ENCODE measurements at places on chromosomes 5 and 9.

- DNase-seq = no peak
These were observed 21.8 kb upstream of the MSH3 start for GRCh38 chr5:80632700-80633099.

- no peak for DNase-seq
These were observed 200.6 kb upstream of the IRX1 start for GRCh38 chr5:3394891-3395599.

GRCh38 chr9:115213818-115214334 lies 95.9 kb upstream of the TNC start:
- DNase-seq = no peak

- no peak for DNase-seq
These were observed 49.6 kb downstream of the FAT2 start for GRCh38 chr5:151541571-151541970.

DNA sequence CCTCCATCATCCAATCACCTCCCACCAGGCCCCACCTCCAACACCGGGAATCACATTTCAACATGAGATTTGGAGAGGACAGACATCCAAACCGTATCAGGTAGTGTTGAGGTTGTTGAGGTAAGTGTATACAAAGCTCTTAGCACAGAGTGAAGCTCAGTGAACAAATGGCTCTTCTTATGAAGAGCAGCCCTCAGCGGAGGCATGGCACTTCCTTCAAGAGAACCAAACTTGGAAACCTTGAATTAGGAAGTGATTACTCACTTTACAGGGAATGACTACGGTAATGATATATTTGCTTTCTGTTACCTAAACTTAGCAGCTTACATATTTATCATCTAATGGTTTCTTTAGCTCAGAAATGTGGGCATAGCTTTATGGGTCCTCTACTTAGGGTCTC lies 92.8 kb downstream of the IQGAP2 start:
- DNase-seq = no peak

DNA sequence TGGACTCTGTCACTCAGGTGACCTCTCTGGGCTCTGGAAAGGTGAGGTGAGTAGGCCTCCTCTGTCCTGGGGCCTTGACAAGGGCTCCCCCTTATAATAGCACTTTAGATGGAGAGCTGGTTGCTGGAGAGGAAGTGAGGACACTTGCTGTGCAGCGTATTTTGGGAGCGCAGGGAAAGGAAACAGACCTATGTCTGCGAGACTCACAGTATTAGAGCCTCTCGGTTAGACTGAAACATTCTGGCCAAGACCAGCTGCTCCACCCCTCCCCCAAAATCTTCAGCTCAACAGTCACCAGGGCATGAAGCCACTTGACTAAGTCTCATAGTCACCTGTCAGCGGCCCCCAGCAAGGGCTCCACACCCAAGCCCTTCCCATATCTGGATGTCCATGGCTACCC lies 213.6 kb downstream of the AGTPBP1 start:
- no peak for DNase-seq

- no peak for DNase-seq
These were observed 35.7 kb downstream of the OXCT1 start for GRCh38 chr5:41834506-41834905.

- DNase-seq = no peak
These were observed 59.3 kb downstream of the DIAPH1 start for GRCh38 chr5:141559461-141559860.

DNA sequence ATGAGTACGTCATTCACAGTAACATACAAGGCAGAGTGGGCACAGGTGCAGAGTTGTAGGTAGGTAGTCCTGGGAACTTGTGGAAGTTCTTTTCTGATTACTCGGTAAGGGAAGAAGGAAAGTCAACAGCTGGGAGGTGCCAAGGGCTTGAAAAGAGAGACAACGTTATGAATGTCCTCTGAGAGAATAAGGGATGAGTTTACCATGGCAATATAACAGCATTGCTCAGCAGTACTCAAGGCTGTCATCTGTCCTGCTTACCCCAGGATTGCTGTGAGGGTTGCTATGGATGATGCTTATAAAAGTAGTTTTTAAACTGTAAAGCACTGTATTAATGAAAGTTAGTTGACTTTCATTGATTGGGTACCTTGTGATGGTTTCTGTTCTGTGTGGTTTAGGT lies 369.1 kb upstream of the SGCD start:
- no peak for DNase-seq

GRCh38 chr9:137534256-137535119 lies 15.7 kb downstream of the PNPLA7 start:
- no peak for DNase-seq

- DNase-seq = no peak
These were observed 80.1 kb upstream of the TNFAIP8 start for GRCh38 chr5:119275601-119276173.

- no peak for DNase-seq
These were observed 189.8 kb downstream of the ARHGAP26 start for GRCh38 chr5:142959683-142960657.

- DNase-seq = peak; percentile 59
These were observed 70.2 kb downstream of the SEMA4D start for GRCh38 chr9:89427621-89428221.

DNA sequence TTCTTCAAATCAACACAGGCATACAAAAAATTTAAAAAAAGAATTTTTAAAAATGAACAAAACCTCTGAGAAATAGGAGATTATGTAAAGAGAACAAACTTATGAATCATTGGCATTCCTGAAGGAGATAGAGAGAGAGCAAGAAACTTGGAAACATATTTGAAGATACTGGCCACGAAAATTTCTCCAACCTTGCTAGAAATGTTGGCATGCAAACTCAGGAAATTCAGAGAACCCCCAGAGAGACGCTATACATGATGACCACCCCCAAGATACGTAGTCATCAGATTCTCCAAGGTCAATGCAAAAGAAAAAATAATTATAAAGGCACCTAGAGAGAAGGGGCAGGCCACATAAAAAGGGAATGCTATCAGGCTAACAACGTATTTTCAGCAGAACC lies 472.5 kb downstream of the MTRR start:
- DNase-seq = no peak

GRCh38 chr5:135482381-135482933 lies 30.3 kb upstream of the TIFAB start:
- no peak for DNase-seq

DNA sequence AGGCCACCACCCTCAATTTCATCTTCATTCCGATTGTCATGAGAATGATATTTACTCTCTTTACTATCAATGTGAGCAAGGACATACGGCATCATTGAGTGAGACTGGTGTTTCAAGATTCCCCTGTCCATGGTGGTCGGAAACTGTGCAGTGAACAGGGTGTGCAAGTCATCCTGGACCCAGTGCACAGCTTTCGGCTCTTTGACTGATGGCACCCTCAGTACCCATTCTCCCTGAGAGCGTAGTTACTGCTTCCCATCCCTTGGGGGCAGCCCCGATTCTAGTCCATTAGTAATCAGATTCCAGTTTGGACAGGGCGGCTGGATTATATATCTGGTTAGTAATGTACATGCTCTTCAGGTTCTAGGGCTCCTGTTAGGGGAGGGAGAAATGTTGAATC lies 61.7 kb upstream of the SUB1 start:
- DNase-seq = no peak

DNA sequence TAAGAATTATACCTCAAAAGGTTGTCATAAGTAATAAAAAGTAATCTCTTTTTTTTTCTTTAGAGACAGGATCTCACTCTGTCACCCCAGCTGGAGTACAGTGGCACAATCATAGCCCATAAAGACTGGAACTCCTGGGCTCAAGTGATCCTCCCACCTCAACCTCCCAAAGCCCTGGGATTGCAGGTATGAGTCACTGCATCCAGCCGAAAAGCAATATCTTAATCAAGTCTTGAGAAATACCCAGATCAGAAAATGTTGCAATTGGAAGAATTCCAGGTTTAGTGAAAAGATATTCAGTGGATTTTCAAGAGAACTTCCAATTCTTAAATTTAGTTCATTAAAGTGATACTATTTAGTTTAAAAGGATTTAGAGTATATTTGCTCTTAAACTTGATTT lies 40.9 kb upstream of the IDNK start:
- no peak for DNase-seq

- no peak for DNase-seq
These were observed 1.2 kb downstream of the HOMER1 start for GRCh38 chr5:79512471-79513307.

- no peak for DNase-seq
These were observed 315.9 kb upstream of the RPS23 start for GRCh38 chr5:82594097-82594496.

GRCh38 chr9:92746567-92747458 lies 17.8 kb downstream of the BICD2 start:
- no peak for DNase-seq

DNA sequence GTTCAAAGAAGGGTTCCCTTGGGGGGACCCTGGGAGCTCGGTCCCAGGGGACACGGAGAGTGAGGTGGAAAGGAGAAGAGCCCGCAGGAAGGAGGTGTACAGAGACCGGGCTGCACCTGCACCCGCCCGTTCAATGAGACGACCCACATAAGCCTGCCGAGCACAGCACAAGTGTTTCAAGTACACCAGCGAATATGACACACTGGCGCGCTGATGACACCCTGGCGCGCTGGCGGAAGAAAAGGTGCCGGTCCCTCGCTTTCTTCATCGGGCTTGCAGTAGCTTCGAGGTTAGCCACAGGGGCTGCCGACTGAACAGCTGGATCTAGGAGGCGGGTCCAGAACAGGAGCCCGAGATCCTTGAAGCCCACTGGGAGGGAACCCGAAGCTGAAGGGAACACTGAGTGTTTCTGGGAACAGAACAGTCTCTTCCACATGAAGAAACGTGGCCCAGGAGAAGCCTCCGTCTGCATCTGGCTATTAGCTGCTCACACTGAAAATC lies 1.4 kb downstream of the TBC1D9B start:
- no peak for DNase-seq

DNA sequence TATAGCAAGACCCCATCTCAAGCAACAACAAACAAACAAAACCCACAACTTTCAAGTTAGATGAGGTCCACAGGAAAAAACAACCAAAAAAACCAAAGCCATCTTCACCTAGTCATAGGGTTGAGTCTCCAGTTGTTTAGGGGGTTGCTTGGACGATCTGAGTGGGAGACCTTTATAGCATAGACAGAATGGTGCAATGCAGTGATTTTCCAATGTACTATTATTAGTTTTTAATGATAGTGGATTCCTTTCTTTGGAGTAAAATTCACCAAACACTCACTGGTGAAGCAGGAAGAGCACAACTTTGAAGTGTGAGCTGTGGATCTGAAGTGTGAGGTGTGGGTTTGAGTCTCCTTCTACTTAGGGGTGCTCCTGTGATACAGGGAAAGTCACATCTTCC lies 67.0 kb upstream of the KLF9 start:
- no peak for DNase-seq

- DNase-seq = no peak
These were observed 142.8 kb upstream of the SV2C start for GRCh38 chr5:75940418-75940817.

- DNase-seq = no peak
These were observed 22.4 kb downstream of the PHF2 start for GRCh38 chr9:93598647-93599241.

- no peak for DNase-seq
These were observed 150.3 kb downstream of the PIK3R1 start for GRCh38 chr5:68365889-68366288.

- DNase-seq = no peak
These were observed at the start of gene WWC1 for GRCh38 chr5:168291342-168291963. TSS of gene WWC1 (plus strand) at chr5:168291645. CDS start at chr5:168292153, 508 bp downstream.

GRCh38 chr9:79817438-79818004 lies 245.8 kb downstream of the TLE4 start:
- DNase-seq = no peak

- DNase-seq = no peak
These were observed 4.6 kb upstream of the CDC37L1 start for GRCh38 chr9:4674783-4675182.

DNA sequence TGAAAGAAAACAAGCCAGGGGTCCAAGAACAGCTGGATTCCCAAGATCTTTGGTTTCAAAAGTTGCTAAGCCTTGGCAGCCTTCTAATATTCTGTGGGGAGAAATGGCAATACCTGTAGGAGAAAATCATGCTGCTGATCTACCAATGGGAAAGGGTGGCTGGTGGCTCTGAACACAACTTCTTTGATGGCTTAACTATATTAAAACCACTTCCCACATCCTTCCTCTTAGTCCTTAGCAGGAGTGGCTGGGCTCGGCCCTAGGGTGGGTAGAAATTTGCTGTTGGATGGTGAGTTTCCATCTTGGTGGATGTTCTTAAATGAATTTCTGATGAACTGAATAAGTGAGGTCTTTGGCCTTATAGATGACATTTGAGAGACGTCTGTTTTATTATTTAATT lies 19.5 kb upstream of the FBXL7 start:
- no peak for DNase-seq

DNA sequence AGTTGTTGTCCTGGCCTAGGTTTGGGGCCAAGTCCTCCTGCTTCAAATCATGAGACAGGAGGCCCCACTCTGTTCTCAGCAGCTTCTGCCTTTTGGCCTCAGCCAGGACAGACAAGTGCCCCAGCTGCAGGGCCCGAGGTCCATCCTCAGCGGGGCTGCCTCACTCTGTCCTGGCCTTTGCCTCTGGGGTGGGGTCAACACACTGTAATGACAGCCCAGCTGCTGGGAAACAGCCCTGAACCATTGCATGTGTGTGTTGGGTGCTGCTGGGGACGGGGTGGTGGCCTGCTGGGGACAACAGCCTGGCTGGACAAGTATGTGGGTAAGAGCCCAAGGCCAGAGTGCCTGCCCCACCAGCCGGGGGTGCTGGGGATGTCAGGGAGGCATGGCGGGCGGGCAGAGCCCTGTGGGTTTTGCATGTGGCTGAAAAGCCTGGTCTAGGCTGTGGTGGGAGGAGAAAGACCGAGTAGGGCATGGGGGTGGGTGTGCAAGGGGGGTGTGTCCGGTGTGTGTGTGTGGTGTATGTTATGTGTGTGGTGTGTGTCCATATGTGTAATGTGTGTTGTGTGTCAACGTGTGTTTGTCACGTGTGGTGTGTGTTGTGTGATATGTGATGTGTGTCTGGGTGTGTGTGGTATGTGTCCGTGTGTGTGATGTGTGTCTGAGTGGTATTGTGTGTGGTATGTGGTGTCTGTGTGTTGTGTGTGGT lies 71.7 kb downstream of the KCNT1 start:
- no peak for DNase-seq

GRCh38 chr5:113264046-113264445 lies 170.7 kb downstream of the TSSK1B start:
- no peak for DNase-seq

GRCh38 chr9:20526500-20527319 lies 95.6 kb downstream of the MLLT3 start:
- DNase-seq = no peak

DNA sequence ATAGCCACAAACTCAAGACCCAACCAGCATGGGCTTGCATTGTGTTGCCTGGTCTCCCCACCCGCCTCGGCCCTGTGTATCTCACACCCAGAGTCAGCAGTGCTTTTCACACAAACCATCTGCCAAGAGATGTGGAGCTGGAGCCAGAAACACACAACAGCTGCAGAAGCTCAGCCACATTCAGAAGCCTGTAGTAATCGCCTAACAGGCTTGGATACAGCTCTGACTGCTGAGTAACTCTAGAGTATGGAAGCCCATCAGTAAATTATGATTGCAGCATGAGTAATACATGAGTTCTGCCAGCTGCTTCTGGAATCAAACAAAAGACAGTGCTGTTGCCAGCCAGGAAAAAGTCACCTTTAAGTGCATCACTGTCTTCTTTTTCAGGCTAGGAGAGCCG lies 16.0 kb downstream of the TEK start:
- no peak for DNase-seq

- DNase-seq = no peak
These were observed 865.4 kb upstream of the ARRDC3 start for GRCh38 chr5:92248518-92248917.

- DNase-seq = no peak
These were observed 48.7 kb downstream of the ANKDD1B start for GRCh38 chr5:75659791-75660450.

GRCh38 chr9:97594381-97594921 lies 38.7 kb downstream of the TSTD2 start:
- DNase-seq = no peak

Data from stimulated activated CD8-positive, alpha-beta memory T cell treated with anti-CD3 and anti-CD28 coated beads, Interleukin-15, amount 100 ng/mL, for 1 hour (primary cell).